AG09309 (cell line): ENCODE measurements at places on chromosomes 6 and 20.

GRCh38 chr6:156691018-156691417, 86.2 kb upstream of the ARID1B start:
- no peak for DNase-seq

- no peak for DNase-seq
These were observed 25.7 kb downstream of the EPHA7 start for GRCh38 chr6:93393554-93394074.

DNA sequence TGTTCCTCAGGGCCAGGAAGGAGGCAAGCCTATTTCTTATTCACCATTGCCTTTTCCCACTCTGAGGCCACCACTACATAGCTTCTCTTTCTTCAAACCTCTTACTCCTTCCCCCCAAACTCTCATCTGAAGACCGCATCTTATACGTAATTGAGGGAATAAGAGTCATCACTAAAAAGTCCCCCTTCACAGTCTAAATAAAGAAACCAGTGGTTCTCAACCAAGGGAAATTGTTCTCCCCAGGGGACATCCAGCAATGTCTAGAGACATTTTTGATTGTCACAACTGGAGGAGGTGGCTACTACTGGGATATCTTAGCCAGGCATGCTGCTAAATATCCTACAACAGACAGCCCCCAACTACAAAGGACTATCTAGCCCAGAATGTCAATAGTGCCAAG, 327.6 kb upstream of the CNR1 start:
- DNase-seq = no peak

DNA sequence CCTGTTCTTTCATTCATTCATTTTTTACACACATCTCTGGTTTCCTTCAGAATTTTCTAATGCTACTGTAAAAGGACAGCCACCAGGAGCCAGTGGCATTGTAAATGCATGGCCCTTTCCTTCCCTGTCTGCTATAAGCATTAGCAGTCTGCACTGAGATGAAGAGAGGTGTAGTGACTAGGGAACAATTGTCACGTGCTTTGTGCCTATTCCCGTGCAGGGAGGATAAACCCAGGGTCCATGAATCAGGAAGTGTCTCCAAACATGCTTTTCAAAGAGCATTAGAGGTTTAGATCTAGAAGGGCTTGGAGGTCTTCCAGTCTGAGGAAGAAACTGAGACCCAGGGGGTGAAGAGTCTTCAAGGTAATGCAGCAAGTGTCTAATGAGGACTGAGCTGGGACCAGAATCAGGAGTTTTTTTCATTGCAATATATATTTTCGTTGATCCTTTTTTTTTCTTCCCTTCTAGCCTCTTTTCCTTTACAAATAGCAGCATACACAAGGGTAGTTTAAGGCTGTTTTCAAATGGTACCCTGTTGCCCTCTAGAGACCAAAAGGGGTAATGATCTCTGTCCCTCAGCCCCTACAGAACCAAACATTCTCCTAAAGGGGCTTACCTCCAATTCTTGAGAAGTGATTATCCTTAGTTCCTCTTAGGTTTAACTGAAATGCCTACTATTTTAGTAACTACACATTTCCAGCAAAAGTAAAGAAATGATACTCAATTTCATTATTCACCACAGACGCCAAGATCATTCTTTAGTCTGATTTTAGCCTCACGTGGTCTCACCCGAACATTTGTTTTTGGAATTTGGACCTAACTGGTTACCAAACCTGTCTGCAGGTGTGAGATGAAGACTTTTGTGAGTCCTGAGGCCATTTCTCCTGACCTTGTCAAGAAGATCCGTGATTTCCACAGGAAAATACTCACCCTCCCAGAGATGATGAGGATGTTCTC, 6.6 kb downstream of the TRIM15 start:
- peak; percentile 14 for DNase-seq

GRCh38 chr6:138959521-138959920, 28.5 kb downstream of the REPS1 start:
- no peak for DNase-seq

DNA sequence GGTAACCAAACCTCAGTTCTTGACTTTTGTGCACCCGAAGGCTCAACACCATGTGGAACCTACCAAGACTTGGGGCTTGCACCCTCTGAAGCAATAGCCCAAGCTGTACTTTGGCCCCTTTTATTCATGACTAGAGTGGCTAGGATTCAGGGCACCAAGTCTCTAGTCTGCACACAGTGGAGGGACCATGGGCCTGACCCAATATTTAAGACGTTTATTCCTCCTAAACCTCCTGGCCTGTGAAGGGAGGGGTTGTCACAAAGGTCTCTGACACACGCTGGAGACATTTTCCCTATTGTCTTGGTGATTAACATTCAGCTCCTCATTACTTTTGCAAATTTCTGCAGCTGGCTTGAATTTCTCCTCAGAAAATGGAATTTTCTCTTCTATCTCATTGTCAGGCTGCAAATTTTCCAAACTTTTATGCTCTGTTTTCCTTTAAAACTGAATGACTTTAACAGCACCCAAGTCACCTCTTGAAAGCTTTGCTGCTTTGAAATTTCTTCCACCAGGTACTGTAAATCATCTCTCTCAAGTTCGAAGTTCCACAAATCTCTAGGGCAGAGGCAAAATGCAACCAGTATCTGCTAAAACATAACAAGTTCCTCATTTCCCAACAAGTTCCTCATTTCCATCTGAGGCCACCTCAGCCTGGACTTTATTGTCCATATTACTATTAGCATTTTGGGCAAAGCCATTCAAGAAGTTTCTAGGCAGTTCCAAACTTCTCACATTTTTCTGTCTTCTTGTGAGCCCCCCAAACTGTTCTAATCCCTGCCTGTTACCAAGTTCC, 481.4 kb upstream of the BTBD3 start:
- DNase-seq = no peak

DNA sequence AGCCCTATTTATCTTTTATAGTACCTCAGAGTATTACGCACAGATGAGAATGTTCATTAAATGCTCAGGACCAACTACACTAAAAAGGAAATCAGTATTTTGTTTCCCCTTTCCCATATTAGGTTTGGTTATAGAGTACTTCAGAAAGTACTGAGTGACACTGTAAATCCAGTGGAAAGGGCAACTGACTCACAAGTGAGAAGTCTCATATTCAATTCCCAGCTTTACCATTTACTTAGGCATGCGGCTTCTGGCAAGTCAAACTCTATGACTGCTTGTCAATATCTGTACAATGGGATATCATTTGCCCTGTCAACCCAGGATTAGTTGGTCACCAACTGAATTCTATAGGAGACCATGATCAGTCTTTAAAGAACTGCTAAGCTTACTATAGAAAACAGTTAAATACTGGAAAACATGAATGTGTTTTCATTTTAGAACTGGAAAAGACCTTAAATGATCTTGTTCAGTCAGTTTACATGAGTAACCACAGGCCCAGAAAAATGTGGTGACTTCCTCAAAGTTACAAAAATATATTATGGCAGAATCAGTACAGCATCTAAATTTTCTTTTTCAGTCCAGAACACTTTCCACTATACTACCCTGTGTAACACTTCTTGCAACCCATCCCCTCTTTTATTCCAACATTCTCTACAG, 3.6 kb downstream of the MAP3K7 start:
- no peak for DNase-seq

DNA sequence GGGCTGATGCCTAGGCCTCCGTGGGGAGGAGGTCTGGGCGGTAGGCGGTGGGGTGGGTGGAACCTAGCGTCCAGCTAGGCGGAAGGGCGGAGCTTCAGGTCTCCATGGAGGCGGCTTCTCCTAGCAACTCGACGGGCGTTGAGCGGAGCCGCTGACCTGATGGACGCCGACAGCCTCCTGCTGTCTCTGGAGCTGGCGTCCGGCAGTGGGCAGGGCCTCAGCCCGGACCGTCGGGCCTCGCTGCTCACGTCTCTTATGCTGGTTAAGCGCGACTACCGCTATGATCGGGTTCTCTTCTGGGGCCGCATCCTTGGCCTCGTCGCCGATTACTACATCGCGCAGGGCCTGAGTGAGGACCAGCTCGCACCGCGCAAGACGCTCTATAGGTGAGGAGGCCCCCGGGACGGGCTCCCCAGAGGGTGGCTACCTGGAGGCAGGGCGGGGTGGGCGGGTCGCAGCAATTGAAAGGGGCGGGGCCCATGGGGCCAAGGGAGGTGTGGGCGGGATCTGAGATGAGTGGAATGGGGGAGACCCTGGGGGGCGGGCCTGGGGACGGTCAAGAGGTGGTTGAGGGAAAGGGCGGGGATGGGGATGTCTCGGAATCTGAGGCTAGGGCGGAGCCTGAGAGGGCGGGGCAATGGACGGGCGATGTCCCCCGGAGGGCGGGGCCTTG, at the start of gene RSPH9:
Gene RSPH9 (plus strand): TSS at position 97 of the 673 bp plus-strand sequence. CDS start 63 bp downstream, at position 160.
- DNase-seq = no peak

- DNase-seq = no peak
These were observed 13.3 kb downstream of the FHL5 start for GRCh38 chr6:96576221-96576620.

- no peak for DNase-seq
These were observed 136.7 kb downstream of the HIVEP1 start for GRCh38 chr6:12148841-12149240.

DNA sequence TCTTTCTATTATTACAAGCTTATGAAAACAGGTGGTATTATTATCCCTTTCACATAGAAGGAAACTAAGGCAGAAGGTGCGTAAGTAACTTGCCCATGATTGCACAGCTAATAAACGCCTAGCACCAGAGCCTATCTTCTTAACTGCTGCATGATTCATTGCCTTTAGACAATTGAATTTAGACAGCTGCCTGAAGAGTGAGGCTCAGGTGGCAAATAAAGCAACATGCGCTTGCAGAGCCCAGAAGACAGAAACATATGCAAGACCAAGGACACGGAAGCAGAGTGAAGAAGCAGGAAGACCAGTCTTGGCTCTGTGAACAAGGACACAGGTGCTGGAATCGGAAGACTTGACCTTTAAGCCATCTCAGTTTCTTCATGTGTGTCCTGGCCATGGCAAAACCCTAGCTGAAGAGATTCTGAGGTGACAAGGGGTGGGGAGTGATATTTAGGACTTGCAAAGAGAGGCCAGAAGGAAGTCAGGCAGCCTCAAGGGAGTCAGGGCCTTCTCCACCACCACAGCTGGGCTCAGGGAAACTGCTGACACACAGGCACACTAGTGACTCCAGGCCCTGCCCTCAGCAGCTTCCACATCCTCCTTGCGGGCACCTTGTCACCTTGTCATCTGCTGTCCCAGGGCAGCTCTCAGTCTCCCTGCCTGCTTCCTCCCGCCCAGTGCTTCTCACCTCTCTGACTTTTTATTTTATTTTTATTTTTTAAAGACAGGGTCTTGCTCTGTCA, 91.7 kb upstream of the SLC22A16 start:
- DNase-seq = no peak

- no peak for DNase-seq
These were observed 37.6 kb downstream of the ZBTB2 start for GRCh38 chr6:151353795-151354194.

DNA sequence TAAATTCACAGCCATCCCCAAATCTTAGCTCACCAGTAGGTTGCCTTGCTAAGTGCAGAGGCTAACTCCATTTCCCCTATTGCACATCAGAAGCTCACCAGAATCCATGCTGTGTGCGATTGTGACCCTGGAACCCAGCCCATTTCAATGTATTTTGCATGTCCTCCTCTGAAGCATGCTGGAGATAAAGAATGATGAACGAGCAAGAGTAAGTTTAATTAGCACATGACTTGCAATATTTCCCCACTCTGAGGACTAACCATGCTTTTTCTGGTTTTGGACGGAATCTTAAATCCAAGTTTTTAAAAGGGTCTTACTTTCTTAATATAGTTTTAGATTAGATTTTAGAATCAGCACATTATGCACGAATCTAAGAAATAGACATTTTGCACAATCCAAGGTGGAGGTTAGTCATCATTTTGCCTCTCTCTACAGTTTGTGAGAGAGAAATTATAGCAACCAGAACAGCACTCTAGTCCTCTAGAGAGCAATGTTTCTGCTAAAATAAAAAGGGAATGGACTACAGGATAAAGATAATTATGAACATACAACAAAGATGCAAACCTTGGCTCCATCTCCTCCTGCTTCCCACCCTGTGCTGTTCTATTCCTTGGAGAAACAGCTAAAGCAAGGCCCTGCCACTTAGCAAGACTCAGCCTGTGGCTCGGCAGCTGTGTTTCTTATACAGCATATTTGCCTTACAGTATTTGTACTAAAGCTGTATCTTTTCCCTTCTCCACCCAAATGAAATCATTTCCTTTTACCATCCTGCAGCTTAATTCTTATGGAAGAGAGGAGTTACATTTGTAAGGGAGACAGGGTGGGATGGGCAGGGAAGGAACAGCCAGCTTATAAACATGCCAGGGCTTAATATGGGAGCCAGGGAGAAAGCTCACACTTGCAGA, 24.9 kb upstream of the LAMA4 start:
- no peak for DNase-seq

DNA sequence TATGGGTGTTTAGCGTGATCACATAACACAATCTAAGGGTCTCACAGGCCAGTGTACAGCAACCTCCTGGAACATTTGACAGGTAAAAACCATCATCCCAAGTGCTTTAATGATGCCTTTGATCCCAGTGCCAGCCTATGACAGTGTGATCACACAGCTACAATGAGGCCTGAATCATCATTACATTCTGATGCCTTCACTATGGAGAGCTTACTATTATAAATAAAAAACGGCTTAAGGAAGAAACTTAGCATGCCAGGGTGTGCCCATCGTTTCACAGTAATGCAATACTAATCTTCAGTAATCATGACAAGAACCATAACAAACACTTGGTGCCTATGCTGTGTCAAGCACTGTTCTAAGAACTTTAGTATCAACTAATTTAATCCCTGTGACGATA, 11.4 kb downstream of the MAP7 start:
- DNase-seq = no peak
